Immature natural killer cell (primary cell): ENCODE measurements at places on chromosomes 16 and 17.
A peak's percentile ranks its signal among the peaks of the same experiment; 100 is the strongest.

GRCh38 chr17:2087597-2088211 lies 32.8 kb downstream of the HIC1 start:
- DNase-seq, result peak; percentile 41

DNA sequence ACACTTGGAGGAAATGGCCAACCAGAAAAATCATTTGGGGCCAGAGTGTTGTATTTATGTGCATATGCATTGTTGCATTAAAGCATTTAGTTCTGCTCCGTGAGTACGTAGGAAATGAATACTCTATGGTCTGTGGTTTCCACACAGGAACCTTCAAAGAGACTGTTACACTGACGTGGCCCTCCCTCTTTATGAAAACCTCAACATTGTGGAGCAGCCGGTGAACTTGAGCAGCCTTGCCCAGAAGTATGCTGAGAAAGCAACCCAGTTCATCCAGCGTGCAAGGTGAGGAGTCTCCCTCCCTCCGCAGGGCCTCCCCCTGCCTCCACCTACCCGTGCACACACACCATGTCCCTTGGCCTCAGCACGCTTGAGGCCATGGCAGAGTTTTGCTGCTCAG lies 65.2 kb downstream of the ARSG start:
- peak; percentile 86 for DNase-seq

GRCh38 chr16:75566758-75567255 lies 628 bp downstream of the GABARAPL2 start:
- no peak for DNase-seq

DNA sequence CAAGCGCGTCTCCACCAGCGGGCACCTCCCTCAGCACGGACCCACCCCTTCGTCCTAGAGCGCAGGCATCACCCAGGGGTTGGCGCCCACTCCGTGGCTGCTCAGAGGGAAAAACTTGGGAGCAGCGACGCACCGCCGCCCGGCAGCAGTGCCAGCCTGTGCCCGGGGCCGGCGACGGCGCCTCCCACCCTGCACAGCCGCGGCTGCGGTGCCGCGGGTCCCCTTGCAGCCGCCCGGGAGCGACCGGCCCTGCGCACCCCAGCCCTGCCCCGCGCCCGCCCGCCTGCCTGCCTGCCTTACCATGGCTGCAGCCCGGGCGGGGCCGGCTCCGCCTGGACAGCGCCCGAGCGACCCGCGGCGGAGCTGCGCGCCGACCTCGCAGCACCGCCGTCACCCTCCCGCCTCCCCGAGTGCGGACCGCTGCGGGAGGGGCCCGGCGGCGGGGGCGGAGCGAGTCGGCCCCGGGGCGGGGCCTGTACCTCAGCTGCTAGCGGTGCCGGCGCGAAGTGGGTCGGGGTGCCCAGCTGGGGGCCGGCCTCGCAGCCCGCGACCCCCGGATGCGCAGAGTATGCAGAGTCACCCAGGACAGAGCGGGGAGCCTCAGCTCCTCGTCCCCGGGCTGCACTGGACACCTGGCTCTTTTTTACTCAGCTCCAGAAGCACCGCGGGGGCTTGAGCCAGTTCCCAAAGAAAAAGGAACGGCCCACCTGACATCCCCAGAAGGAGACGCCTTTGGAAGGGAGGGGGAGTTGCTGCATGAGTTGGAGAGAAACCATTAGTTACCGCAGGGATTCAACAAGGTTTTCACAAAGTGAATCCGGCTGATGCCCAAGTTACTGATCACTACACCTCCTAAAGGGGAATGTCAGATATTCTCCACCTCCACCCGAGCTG lies 17.5 kb upstream of the MTMR4 start:
- peak; percentile 65 for DNase-seq

GRCh38 chr17:82754297-82755208 lies 2.7 kb downstream of the TBCD start:
- no peak for DNase-seq

GRCh38 chr16:60405286-60405685 lies 1631.0 kb downstream of the CDH8 start:
- no peak for DNase-seq

GRCh38 chr16:991345-991744 lies 9.8 kb downstream of the SOX8 start:
- no peak for DNase-seq

GRCh38 chr16:56414366-56414765 lies 11.0 kb downstream of the AMFR start:
- DNase-seq, result no peak

DNA sequence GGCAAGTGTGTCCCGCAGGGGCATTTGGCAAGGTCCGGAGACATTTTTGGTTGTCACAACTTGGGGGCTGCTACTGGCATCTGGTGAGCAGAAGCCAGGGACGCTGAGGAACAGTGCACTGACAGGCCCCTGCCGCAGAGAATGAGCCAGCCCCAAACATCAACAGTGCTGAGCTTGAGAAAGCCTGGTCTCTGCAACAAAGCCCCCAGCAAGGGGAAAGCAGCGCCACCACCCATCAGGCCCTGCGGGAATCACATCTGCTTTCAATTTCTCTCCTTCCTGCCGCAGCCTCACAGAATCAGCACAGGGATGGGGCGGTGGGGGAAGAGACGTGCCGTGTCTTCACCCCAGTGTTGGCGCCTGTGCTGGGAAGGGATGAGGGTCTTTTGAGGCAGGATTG lies 14.8 kb upstream of the PRPSAP1 start:
- DNase-seq, result no peak

- DNase-seq, result peak; percentile 46
These were observed 1.0 kb downstream of the ZNF319 start for GRCh38 chr16:57999366-57999970.

GRCh38 chr17:1042486-1042885 lies 45.6 kb downstream of the TIMM22 start:
- DNase-seq, result no peak

DNA sequence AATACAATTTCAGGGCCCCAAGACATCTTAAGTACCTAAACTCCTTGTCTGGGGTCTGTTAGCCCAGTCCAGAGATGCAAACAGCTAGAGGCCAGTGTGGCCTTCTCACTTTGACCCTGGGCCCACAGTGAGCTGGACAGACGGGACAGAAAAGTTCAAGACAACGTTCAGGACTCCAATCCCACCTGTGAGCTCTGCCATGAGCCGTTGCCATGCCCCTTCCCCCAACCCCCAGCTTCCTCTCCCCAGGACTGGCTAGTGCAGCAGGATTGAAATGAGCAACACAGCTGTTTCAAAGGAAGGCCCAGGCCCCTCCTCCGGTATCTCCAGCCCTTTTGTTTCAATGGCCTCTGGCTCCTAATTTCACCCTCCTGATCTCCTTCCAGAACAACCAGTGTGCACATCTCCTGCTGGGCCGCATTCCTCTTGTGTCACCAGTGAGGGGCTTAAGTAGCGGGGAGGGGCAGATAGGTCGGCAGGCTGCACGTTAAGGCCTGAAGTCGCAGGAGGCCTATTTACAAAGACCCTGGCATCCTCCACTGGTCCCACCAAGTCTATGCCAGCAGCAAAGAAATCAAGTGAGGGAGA lies 11.3 kb downstream of the AXIN2 start:
- no peak for DNase-seq

DNA sequence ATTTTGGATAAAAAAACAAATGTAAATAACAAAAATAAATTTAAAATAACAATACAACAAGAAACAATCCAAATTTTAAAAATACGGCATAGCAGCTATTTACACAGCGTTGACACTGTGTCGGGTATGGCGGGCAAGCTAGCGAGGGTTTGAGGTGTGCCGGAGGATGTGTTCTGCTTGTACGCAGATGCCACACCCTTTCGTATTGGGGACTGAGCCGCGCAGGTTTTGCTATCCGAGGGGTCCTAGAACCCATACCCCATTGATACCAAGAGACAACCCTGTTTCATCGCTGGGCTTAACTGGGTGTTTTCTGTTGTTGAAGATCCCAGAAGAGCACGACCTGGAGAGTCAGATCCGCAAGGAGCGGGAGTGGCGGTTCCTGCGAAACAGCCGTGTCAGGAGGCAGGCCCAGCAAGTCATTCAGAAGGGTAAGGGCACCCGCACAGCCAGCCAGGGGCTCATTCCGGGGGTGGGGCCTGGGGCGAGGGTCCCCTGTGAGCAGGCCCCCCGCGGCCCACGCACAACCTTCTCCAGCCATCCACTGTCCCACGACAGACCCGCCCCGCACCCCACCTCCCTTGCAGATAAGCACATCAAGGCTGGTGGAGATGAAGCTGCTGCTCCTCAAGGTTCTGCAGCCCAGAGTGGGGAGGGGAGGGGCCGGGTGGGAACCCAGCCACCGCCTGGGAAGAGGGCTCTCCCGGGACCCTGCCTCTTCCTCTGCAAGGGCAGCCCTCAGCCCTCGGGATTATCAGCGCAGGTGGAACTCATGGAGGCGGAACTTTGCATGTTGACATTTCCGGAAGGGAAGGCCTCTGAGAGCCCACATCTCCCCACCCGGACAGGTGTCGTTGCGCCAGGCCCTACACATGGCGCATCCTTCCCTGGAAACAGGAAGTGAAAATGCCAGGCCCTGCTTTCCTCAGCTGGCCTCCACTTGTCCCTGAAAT lies 51.2 kb upstream of the CHMP6 start:
- no peak for DNase-seq

GRCh38 chr16:910181-910580 lies 60.6 kb downstream of the LMF1 start:
- DNase-seq, result no peak

DNA sequence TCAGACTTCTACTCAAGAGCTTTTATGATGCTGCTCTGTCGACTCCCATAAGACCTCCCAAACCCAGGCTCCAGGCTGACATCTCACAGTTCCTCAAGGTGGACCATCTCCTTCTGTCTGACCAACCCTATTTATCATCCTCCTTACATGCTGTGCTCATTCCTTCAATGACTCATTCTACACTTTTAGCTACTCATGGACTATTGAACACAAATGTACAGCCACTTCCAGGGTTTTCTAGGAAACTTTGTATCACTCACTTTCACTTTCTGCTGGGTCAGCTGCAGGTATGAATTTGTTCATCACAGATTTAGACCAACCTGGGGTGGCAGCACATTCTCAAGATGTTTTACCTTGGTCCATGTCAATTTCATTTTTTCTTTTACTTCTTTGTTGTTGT lies 162.4 kb upstream of the FAM20A start:
- DNase-seq, result no peak

- DNase-seq, result no peak
These were observed 8.6 kb upstream of the LASP1NB start for GRCh38 chr17:38916771-38917170.

GRCh38 chr17:79798299-79799173 lies 1.7 kb upstream of the CBX8 start:
- peak; percentile 33 for DNase-seq

- DNase-seq, result no peak
These were observed 3.7 kb downstream of the C16orf89 start for GRCh38 chr16:5062051-5062450.

DNA sequence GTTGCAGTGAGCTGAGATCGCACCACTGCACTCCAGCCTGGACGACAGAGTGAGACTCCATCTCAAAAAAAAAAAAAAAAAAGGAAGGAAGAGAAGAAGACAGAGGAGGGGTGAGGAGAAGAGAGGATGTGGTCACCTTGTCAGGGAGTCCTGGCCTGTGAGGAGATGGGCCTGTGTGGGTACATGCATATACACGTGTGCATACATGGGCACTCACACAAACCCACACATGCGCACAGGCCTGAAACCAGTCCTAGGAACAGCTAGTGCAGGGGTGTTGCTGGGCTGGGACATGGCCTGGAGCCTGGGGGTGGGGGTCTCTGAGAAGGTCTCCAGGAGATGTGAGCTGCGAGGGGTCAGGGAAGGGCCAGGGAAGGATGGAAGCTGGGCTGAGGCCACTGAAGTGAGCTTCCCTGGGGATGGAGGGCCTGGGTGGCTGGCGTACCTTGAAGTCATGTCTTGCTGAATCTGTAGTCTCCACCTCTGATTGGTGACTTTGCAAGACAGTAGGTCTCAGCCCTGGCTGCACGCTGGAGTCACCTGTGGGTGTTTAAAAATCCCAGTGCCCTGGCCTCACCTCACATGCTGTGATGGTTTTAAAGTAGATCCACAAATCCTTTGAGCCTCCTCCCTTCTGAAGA lies 72.4 kb downstream of the MRM1 start:
- DNase-seq, result no peak

- no peak for DNase-seq
These were observed 21.5 kb upstream of the PECAM1 start for GRCh38 chr17:64411999-64412771.

- no peak for DNase-seq
These were observed 10.7 kb upstream of the STX4 start for GRCh38 chr16:31022544-31023251.

DNA sequence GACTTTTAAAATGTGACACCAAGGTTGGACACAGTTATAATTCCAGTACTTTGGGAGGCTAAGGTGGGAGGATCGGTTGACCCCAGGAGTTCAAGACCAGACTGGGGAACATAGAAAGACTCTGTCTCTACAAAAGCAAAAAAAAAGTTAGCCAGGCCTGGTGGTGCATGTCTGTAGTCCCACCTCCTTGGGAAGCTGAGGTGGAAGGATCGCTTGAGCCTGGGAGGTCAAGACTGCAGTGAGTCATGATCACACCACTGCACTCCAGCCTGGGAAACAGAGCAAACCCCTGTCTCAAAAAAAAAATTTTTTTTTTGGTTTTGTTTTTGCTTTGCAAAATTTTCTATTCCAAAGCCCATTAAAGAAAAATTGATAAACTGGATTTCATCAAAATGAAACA lies 281.4 kb downstream of the BCAS3 start:
- DNase-seq, result no peak
